GOT3 (cell line): ENCODE measurements at places on chromosomes 12 and 14.

DNA sequence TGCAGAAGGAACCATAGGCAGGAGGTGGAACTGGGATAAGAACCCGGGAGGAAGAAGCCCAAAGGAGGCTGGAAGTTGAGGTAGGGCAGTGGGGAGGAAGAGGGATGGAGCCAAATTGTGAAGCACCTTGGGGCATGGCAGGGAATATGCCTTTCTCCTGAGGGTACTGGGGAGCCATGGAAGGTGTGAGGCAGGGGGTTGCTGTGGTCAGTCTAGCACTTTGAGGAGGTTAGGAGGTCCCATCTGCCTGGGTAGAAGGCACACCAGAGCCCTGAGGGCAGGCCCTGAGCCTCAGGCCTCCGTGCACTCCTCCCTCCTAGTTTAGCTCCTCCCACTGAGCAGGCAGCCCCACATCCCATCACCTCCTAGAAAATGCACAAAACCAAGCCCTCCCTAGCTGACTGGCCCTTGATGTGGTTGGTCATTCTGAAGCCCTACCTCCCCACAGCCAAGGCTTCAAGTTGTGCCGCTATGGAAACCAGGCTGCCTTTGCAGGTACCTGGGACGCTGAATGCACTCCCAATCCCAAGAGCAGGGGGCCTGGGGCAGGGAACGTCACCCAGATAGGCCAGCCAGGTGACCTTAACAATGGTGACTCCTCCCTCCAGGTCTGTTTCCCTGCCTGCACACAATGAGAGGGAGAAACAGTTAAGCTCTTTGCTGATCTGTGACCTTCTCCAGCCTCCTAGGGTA is 15.1 kb downstream of the PHETA1 start:
- DNase-seq = no peak

- DNase-seq = no peak
Observed at GRCh38 chr14:93207468-93208308, 632 bp downstream of the UBR7 start.

GRCh38 chr12:55658212-55658611 is 21.5 kb downstream of the OR10P1 start:
- DNase-seq = no peak

DNA sequence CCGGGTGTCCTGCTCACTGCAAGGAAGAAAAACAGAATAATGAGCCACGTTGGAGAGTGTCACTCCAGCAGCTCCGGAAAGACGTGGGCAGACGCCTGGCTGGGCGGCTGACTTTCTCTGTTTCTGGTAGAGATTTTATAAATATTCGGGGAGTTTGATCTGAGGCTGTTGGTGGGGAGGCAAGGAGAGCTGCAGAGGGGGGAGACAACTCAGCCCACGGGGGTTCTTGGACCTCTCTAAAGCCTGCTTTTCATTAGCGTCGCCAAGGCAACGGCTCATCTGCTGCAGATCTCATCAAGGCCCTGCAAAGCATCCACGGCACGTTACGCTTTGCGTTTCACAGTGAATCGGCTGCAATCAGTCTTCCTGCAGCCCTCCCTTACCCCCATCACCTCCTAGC is 207.2 kb downstream of the ZFP36L1 start:
- DNase-seq = no peak

GRCh38 chr12:131116468-131117117 is 162.9 kb downstream of the ADGRD1 start:
- DNase-seq = no peak

GRCh38 chr12:131042834-131043245 is 89.1 kb downstream of the ADGRD1 start:
- DNase-seq = no peak

DNA sequence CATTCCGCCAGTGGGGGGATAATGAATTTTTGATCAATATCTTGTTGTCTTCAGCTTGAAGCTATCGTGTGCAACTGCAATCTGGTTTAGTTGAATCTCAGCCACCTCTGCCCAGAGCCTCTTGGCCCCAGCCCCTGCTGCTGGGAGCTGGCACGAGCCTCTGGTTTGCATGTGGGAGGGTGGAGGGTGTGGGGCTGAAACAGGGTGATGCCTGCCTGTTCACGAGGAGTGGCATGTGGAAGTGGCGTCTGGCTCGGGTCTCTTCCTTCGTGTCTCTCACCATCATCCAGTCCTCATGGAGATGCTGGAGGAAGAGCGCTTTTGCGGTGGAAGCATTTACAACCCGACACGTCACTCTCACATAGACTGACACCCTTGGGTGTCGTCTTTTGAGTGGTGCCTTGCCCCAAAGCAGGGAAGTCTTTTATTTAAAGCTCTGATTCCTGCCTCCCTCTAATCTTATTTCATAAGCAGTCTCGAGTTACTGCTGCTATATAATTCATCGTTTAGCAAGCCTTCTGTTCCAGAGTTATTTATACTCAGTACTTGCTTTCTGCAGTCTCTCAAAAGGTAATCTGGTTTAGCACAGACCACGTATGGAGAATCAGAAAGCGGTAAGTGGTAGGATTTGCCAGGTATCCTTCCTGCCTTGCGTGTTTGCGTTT is 64.5 kb downstream of the AACS start:
- DNase-seq = no peak

- DNase-seq = no peak
Observed at GRCh38 chr14:54789781-54790480, 112.7 kb downstream of the GCH1 start.

DNA sequence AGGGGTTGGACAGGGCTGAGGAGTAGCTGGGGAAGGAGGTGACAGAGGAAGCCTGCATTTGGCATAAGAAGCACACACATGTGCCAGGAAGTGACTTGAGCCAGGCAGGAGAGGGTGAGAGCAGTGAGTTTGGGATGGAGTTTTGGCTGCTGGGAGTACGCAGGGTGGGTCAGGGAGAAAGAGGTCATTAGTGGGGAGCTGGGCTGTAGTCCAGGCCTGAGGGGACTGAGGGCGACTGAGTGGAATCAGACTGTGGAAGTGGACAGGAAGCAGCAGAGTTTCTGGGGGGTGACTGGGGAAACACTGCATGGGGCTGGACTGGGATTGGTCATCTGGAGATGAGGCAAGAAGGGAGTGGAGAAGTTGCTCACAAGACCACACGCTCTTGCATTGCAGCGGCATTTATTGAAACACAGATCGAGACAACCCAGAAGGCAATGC is 7.6 kb downstream of the KRT85 start:
- DNase-seq = no peak

DNA sequence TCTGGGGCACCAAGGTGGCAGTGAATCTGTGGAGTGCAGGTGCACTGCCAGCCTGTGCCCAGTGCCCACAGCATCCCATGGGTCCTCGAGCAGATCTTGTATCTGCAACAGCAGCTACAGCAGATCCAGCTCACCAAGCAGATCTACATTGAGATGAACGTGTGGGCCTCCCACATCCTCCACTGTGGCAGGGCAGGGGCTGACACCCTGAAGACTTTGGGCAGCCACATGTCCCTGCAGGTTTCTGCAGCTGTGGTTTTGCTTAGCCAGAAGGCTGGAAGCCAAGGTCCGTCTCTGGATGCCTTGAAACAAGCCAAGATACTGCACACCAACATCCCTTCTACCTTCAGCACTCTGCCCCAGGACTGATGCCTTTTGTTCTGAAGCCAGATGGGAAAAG is 338.8 kb upstream of the OR4E1 start:
- no peak for DNase-seq
